LHCN-M2 (cell line): ENCODE measurements at places on chromosomes 4 and X.

DNA sequence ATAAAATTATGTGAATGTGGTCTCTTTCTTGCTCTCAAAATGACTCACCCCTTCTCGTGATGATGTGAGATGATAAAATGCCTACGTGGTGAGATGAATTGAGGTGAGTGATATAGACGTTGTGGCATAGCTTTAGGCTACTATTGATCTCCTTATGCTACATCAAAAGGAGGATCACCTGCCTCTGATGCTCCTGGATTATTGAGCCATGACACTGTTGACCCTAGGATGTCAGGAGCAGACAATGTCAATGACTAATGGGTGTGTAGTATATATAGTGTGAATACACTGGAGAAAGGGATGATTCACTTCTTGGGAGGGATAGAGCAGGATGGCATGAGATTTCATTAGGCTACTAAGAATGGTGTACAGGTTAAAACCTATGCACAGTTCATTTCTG, 210.7 kb upstream of the PRPS2 start:
- peak; percentile 9 for DNase-seq

GRCh38 chrX:153200462-153200861, 21.4 kb downstream of the MAGEA1 start:
- no peak for DNase-seq

GRCh38 chrX:47571215-47571614, 10.2 kb downstream of the ARAF start:
- DNase-seq, result no peak

GRCh38 chr4:188412499-188412898, 273.3 kb downstream of the TRIML1 start:
- no peak for DNase-seq

- no peak for DNase-seq
Observed at GRCh38 chr4:131091896-131092295, 1995.9 kb downstream of the C4orf33 start.

GRCh38 chr4:8759987-8760386, 111.7 kb downstream of the HMX1 start:
- DNase-seq, result no peak

DNA sequence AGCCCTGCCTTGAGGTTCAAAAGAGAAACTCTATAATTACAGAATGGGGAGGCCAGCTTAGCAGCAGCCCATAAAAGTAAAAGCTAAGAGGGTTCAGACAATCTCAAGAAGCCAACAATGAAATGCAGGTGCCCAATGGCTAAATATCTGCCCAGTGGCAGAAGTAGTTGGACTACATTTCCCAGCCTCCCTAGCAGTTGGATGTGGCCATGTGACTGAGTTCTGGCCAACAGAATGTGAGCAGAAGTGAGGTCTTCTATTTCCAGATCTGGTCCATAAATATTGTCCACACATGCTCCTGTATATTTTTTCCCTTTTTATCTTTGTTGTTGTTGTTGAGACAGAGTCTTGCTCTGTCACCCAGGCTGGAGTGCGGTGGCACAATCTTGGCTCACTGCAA, 127.9 kb upstream of the NHS start:
- DNase-seq, result no peak

DNA sequence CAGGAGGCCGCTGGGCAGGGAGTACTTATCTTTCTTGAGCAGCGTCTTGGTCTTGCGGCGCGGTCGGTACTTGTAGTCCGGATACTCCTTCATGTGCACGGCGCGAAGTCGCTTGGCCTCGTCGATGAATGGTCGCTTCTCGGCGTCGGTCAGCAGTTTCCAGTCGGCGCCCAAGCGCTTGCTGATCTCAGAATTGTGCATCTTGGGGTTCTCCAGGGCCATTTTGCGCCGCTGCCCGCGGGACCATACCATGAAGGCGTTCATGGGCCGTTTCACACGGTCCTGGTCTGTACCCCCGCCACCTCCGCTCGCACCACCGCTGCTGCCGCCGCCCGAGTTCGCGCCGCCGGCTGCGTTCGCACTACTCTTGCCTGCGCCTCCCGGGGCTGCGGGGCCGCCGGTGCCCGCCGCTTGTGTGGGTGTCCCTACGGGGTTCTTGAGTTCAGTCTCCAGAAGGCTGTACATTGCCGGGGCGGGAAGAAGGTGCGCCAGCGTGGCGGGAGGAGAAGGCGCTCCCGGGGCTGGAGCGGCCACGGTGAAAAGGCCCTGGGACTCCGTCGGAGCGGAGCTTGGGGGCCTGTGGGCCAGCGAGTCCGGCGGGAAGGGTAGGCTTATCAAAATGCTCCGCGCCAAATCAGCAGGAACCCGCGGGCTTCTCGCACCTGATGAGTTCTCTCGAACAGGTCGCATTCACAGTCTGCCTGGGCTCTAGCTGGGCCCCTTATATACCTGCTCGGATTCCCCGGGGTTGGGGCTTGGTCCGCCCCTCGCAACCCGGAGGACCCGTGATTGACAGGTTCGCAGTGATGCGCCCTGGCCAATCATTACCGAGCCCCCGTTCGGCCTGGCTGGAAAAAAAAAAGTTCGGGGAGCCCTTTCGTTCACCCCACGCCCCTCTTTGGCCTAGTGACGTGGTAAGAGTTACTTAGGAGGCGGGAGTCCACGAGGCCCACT, at the start of gene SOX3:
SOX3 (minus strand) TSS at position 699 of the 954 bp plus-strand sequence; CDS start at position 690, 9 bp downstream.
- no peak for DNase-seq

- peak; percentile 0 for DNase-seq
Observed at GRCh38 chr4:136219592-136220125, 1312.6 kb downstream of the PCDH18 start.

- DNase-seq, result no peak
Observed at GRCh38 chrX:120301960-120302359, 9.3 kb downstream of the TMEM255A start.

DNA sequence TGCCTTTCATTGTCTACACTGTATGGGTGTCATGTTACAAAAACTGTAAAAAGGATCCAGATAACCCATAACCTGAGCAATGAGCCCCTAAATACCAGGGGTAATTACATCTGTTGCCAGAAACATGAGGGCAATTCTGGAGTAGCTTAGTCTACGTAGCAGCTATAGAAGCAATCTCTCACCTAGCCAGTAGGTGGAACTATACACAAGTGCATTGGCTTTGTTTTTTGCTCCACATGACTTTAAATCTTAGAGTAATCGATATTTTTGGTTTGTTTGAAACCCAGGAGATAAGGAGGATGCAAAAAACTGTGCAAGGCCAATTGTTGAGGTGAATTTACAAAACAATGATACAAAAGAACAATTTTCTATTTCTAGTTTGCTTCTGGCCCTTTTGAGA, 57.5 kb downstream of the GPR82 start:
- peak; percentile 41 for DNase-seq

- DNase-seq, result no peak
Observed at GRCh38 chrX:66191563-66191962, 27.5 kb downstream of the HEPH start.

DNA sequence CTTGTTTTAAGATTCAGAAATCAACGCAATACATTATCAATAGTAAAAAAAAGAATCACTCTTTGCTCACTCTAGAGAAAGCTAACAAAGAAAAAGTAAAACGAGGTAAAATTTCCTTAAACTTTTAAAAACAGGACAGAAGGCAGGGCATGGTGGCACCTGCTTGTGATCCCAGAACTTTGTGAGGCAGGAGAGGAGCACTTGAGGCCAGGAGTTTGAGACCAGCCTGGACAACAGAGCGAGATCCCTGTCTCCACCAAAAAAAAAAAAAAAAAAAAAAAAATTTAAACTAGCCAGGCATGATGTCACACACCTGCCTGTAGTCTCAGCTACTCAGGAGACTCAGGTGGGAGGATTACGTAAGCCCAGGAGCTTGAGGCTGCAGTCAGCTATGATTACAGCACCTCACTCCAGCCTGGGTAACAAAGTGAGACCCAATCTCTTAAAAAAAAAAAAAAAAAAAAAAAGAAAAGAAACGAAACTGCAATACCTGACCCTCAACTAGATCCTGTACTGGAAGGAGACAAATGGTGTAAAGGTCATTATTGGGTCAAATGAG, 3.5 kb downstream of the CCNI start:
- DNase-seq, result no peak

- DNase-seq, result no peak
Observed at GRCh38 chr4:7530082-7530481, 95.4 kb upstream of the PSAPL1 start.

- DNase-seq, result no peak
Observed at GRCh38 chr4:82900066-82900410, 497 bp upstream of the THAP9 start.

GRCh38 chrX:96982161-96982560, 98.5 kb downstream of the RPA4 start:
- DNase-seq, result no peak

DNA sequence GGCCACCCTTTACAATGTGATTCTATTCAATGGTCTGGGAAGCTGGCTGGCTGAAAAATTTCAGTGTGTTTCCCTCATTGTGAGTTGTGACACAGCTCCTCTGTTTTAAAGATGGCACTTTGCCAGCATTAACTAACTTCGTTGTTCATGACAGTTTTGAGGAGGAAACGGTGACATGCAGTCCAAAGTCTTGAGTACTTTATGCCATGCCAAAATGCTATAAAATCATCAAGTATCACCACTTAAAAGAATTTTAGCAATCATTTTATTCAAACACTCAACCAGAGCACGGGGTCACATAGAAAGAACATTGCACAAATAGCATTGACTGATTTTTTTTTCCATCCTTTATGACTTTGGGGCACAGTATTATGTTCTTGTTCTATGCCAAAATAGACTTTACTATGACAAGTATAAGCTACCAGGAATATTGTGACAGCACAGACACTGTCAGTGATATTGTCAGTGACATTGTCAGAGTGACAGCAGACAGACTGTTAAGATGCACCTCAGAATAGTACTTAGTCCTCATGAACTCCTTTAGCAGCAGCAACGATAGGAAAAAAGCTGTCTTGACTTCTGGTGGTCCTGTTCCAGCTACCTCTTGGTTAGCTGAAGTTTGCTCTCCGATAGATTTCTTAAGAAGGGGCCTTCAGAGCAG, 46.7 kb downstream of the CXCL13 start:
- no peak for DNase-seq

- no peak for DNase-seq
Observed at GRCh38 chr4:13534344-13535063, 9.8 kb downstream of the NKX3-2 start.

- DNase-seq, result no peak
Observed at GRCh38 chrX:40853004-40853815, 117.9 kb upstream of the MED14 start.

DNA sequence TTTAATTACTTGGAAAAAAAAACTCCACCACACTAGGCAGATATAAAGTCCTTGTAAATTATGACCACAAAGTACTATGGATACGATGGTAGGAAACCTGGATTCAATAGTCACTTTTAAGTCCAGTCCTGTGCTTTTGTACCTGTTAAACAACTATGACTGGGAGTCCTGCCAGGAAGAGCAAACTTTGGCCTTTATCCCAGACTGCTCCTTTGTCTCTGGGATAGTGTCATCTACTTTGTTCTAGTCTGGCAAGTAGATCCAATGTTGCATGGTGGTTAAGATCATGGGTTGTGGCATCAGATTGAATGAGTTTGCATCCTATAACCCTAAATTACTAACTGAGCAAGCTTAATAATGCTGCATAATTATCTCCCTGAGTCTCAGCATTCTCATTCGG, 175.3 kb upstream of the FGF13 start:
- peak; percentile 19 for DNase-seq

DNA sequence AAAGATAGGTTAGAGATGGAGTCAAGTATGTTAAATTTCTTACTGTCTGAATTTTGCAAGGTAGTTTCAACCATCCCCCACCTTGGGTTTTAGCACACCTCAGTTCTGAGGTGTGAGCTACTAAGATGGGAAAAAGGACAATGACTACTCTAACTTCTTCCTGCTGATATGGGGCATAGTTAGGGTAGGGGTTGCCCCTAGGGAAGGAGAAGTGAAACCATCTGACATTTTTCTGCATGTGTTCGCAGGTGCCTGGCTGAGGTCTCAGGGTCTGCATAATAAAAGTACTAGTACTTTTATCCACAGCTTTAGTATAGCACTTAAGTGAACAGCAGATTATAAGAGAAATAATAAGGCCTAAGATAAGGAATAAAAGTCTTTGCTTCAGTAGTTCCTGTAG, 129.5 kb upstream of the CYSLTR1 start:
- no peak for DNase-seq

DNA sequence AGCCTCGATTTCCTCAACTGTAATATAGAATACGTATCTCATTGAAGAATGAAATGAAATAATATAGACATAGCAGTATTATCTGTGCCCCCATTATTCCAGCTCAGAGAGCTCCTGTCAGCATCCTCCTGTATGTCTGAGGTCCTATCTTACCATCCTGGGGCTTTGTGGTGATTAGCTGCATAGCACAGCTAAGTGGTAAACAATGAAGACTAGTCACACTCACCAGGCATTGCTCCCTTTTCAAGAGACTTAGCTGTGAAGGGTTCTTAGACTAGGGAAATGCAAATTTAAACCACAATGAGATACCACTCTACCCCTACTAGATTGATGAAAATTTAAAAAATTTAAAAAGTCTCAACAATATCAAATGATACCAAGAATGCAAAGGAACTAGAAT, 172.9 kb downstream of the SLC39A8 start:
- no peak for DNase-seq
